Foreskin keratinocyte (primary cell): ENCODE measurements at places on chromosomes 12 and 14. TPM values are rescaled to one million over a fixed set of nuclear protein-coding genes. Genes with fewer than 3 reads are reported as not detected.

The CACNA2D4 gene
- 0.10 and 0.11 TPM in 2 replicates for total RNA-seq

The CAPZA3 gene
- total RNA-seq = not detected in 2 replicates

The SLC4A8 gene
- total RNA-seq = 0.95 and 1.3 TPM in 2 replicates

The EIF4B gene
- 349 and 368 TPM in 2 replicates for total RNA-seq

The ASPG gene
- 0.11 and 0.14 TPM in 2 replicates for total RNA-seq

The NRIP2 gene
- total RNA-seq = not detected in 2 replicates

The POTEM gene
- not detected in 2 replicates for total RNA-seq

The EML5 gene
- total RNA-seq = 0.39 and 0.78 TPM in 2 replicates

The TAS2R42 gene
- total RNA-seq = not detected in 2 replicates

The MIPOL1 gene
- 9.3 and 10.2 TPM in 2 replicates for total RNA-seq

The CRADD gene
- 9.0 and 11.5 TPM in 2 replicates for total RNA-seq

The DEGS2 gene
- total RNA-seq = 0.07 TPM in 1 of 2 replicates, not detected in the other

The SDSL gene
- total RNA-seq = 1.2 and 3.4 TPM in 2 replicates

The SSPN gene
- 0.49 and 0.51 TPM in 2 replicates for total RNA-seq

The ASIC1 gene
- 3.3 and 4.3 TPM in 2 replicates for total RNA-seq

The GALNT9 gene
- not detected in 2 replicates for total RNA-seq

The PLEKHH1 gene
- total RNA-seq = 3.5 and 3.8 TPM in 2 replicates

The APOLD1 gene
- 0.61 and 0.63 TPM in 2 replicates for total RNA-seq

The GARIN6 gene
- not detected in 2 replicates for total RNA-seq

The NPAS3 gene
- total RNA-seq = not detected in 2 replicates

The YEATS4 gene
- total RNA-seq = 28.0 and 28.1 TPM in 2 replicates

The SIX6 gene
- not detected in 2 replicates for total RNA-seq

The ABCB9 gene
- 10.0 and 11.0 TPM in 2 replicates for total RNA-seq

The GALNT8 gene
- total RNA-seq = not detected in 2 replicates

The FRMD6 gene
- 142 and 182 TPM in 2 replicates for total RNA-seq

The HSPB8 gene
- total RNA-seq = 0.46 and 0.65 TPM in 2 replicates

The RNFT2 gene
- total RNA-seq = 1.3 and 2.6 TPM in 2 replicates

The ATF7 gene
- 11.4 and 13.6 TPM in 2 replicates for total RNA-seq

The TPPP2 gene
- not detected in 2 replicates for total RNA-seq

The ZFHX2 gene
- 0.32 and 0.44 TPM in 2 replicates for total RNA-seq

The RILPL1 gene
- 20.5 and 21.3 TPM in 2 replicates for total RNA-seq

The FAM90A1 gene
- 0.28 and 0.41 TPM in 2 replicates for total RNA-seq

The CEBPE gene
- total RNA-seq = not detected in 2 replicates

The MYG1 gene
- total RNA-seq = 65.7 and 66.0 TPM in 2 replicates

The SALL2 gene
- total RNA-seq = 2.1 and 2.6 TPM in 2 replicates

The SMIM41 gene
- not detected in 2 replicates for total RNA-seq
